Renal cortex interstitium (tissue), 15 donors: ENCODE measurements at places on chromosomes 12 and 14. TPM values are rescaled to one million over a fixed set of nuclear protein-coding genes. Genes with fewer than 3 reads are reported as not detected.

The LTBR gene
- 52.6 TPM for polyA plus RNA-seq

The CELA1 gene
- polyA plus RNA-seq = not detected

The TAS2R20 gene
- 1.1 TPM for polyA plus RNA-seq

The FAM90A1 gene
- 1.6 TPM for polyA plus RNA-seq

The KRT75 gene
- polyA plus RNA-seq = not detected

The GLIPR1L1 gene
- not detected for polyA plus RNA-seq

The BIN2 gene
- 3.2 TPM for polyA plus RNA-seq

The STXBP6 gene
- 9.9 TPM for polyA plus RNA-seq
